Right atrium auricular region (tissue), 2 donors: ENCODE measurements at places on chromosomes 5 and 9. TPM values are rescaled to one million over a fixed set of nuclear protein-coding genes. Genes with fewer than 3 reads are reported as not detected.

WHRN gene
- total RNA-seq = 2.6 TPM

PARP8 gene
- 3.9 TPM for total RNA-seq

PCDHGA12 gene
- 7.7 TPM for total RNA-seq

EIF4E1B gene
- not detected for total RNA-seq

IFNK gene
- not detected for total RNA-seq

FAM151B gene
- 1.8 TPM for total RNA-seq

SLC35D2 gene
- 14.5 TPM for total RNA-seq

SMIM33 gene
- total RNA-seq = not detected

IL33 gene
- 21.3 TPM for total RNA-seq

PPP2R2B gene
- total RNA-seq = 1.6 TPM

PCDHB4 gene
- total RNA-seq = 1.6 TPM

CCNI2 gene
- not detected for total RNA-seq

FAM221B gene
- not detected for total RNA-seq

DMAC1 gene
- total RNA-seq = 21.0 TPM

SLC4A9 gene
- total RNA-seq = not detected

TERT gene
- total RNA-seq = not detected

CDC20B gene
- not detected for total RNA-seq

ZDHHC11 gene
- 16.2 TPM for total RNA-seq

ZDHHC11B gene
- total RNA-seq = 7.5 TPM

TARS1 gene
- total RNA-seq = 66.6 TPM

PCDHGA4 gene
- 4.4 TPM for total RNA-seq

PFN3 gene
- total RNA-seq = not detected

SLC45A2 gene
- total RNA-seq = 0.82 TPM

CDH9 gene
- not detected for total RNA-seq

GABRP gene
- 0.16 TPM for total RNA-seq

SLC44A1 gene
- total RNA-seq = 10.7 TPM

GPR150 gene
- total RNA-seq = not detected

PCDHB7 gene
- total RNA-seq = 1.4 TPM

HK3 gene
- total RNA-seq = 0.85 TPM

DIPK1B gene
- total RNA-seq = 45.1 TPM

OR1Q1 gene
- not detected for total RNA-seq

CNTNAP3B gene
- 19.7 TPM for total RNA-seq

SOX30 gene
- total RNA-seq = not detected

CD72 gene
- total RNA-seq = 0.79 TPM

TRIM7 gene
- 4.1 TPM for total RNA-seq

ZFP62 gene
- total RNA-seq = 13.1 TPM

HTR1A gene
- total RNA-seq = not detected

GRXCR2 gene
- 0.24 TPM for total RNA-seq

ALDOB gene
- 0.24 TPM for total RNA-seq

HEMGN gene
- 0.31 TPM for total RNA-seq

FBP2 gene
- not detected for total RNA-seq

NNT gene
- 328 TPM for total RNA-seq

MATR3 gene
- total RNA-seq = 131 TPM

MED10 gene
- total RNA-seq = 17.4 TPM

FOXD4 gene
- not detected for total RNA-seq

PCDHGA1 gene
- 2.0 TPM for total RNA-seq

WDR38 gene
- total RNA-seq = not detected

FBP1 gene
- 4.1 TPM for total RNA-seq

CEP120 gene
- total RNA-seq = 11.1 TPM

LECT2 gene
- not detected for total RNA-seq

CERCAM gene
- 15.8 TPM for total RNA-seq

MAP1B gene
- 203 TPM for total RNA-seq

C9orf50 gene
- not detected for total RNA-seq

DOCK2 gene
- 5.4 TPM for total RNA-seq
